ENCODE measurements at places on chromosomes 3 and 15.
A peak's percentile ranks its signal among the peaks of the same experiment; 100 is the strongest.

DNA sequence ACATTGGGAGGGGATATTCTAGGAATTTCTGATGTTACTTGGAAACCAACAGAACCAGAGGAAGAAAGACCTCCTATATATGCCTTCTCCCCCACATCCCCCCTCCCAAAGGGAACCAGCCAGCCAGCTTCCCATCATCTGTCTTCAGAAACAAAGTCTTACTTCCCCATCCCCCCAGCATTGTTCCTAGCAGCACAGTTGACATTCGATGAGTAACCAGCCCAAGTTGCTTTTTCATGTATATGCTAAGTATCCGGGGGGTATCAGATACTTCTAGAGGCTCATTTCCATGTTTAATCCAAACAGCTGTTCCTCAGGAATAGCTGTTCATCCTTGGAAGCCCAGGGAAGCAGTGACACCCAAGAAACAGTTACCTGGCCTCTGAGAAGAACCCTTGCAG, 16.0 kb downstream of the RMDN3 start:
- no peak for DNase-seq

DNA sequence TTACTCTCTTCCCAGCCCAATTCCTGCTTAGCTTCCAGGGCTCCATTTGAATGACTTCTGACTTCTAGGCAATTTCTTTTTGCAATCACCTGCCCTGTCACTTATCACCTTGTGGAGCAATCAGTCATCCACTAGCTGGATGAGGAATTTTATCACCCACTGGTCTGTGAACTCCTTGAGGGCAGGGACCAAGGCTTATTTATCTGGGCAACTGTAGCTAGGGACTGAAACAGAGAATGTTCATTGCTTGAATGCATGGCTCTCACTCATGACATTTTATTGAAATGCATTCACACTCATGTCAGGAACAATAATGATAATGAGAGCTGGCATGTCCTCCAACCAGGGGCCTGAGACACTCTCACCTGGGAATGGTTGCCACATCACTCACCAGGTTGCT, 15.5 kb downstream of the TNFAIP8L3 start:
- DNase-seq: no peak

DNA sequence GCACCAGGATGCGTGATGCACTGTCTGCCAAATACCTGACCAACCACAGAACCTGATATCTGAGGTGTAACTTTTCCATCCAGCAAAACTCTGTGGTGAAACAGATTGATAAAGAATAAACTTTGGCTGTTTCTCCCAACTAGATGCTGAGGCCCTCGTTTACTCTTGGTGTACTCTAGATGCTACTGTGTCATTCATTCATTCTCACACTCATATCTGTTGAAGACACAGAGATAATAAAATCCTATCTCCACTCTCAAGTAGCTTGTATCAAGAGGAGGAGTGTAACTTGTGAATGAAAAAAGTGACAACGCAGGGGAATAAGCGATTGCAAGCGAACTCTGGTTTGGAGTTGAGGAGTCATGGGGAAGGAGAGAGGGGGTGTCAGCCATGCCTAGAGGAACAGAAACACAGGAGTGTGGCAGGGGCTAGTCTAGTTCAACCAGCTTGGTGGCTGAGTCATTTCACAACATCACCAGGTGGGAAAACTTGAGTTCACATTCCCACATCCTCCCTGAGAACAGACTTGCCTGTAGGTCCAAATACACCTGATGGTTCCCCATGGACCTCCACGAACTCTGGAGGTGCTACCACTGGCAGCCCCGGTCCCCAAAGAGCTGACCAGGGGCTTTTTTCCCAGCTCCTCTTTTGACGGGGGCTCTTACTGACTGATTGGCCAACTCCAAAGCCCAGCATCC, 73.3 kb upstream of the SNRK start:
- DNase-seq: no peak

- DNase-seq: no peak
Measured at GRCh38 chr15:101447168-101447533, 42.4 kb downstream of the PCSK6 start.

GRCh38 chr15:65969865-65970816, 100.8 kb downstream of the RAB11A start:
- DNase-seq: no peak

GRCh38 chr15:87638554-87639083, 617.9 kb downstream of the NTRK3 start:
- DNase-seq: no peak

DNA sequence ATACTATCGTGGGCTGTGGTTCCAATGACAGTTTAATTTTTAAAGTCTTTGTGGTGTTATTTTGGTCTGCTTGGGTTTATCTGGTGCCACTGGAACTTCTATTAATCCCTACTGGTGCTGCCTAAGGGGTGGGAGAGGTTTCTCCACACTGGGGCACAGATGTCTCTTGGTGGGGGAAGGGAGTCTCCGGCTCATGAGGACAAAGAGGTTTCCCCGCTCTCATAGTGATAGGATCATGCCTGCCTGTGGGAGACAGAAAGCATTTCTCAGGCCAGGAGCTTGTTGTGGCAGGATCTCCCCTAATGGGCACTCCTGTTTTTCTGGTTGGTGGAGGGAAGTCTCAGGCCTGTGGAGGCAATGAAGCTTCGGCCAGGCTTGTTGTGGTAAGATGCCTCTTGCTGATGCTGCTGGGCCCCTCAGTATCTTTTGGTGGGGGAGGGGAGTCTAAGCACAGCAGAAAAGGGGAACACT, 84.3 kb upstream of the THRB start:
- no peak for DNase-seq

- DNase-seq: no peak
Measured at GRCh38 chr15:42707873-42708544, 28.9 kb downstream of the CDAN1 start.

GRCh38 chr15:74008901-74009300, 14.4 kb downstream of the PML start:
- no peak for DNase-seq

- DNase-seq: no peak
Measured at GRCh38 chr3:12229146-12229851, 59.6 kb upstream of the PPARG start.

DNA sequence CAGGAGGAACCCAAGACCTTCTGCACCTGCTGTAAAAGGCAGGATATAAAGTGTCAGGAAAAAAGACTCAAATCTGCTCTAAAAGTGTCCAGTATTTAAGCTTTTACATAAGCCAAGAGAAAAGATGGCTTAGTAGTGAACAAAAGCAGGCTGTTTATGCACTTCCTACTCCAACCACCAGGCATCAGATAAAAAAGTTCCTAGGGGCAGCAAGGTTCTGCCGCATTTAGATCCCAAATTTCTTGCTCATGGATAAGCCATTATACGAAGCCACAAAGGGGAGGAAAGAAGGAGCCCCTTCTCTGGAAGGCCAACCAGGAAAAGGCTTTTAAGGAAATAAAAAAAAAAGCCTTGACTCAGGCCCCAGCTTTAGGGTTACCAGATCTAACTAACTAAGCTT, 10.6 kb upstream of the SLC9C1 start:
- DNase-seq: no peak

- no peak for DNase-seq
Measured at GRCh38 chr3:170448584-170448983, 29.9 kb downstream of the CLDN11 start.

DNA sequence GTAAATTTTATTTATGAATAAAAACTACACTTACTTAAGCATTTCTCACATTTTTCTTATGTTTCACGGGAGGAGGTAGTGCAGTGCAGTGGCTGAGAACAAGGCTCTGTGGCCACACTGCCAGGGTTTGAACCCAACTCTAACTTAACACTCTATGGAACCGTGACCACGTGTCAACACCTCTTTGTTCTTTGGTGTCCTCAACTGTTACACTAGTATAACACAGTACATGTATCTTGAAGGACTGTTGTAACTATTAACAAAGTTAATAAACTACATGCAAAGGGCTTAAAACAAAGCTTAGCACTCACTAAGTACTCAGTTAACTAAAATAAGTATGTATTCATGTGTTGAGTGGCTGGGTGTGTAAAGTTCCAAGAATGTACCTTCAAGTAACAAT, 19.5 kb downstream of the CD47 start:
- no peak for DNase-seq

- DNase-seq: peak; percentile 34
Measured at GRCh38 chr3:81490541-81491288, 270.7 kb downstream of the GBE1 start.

DNA sequence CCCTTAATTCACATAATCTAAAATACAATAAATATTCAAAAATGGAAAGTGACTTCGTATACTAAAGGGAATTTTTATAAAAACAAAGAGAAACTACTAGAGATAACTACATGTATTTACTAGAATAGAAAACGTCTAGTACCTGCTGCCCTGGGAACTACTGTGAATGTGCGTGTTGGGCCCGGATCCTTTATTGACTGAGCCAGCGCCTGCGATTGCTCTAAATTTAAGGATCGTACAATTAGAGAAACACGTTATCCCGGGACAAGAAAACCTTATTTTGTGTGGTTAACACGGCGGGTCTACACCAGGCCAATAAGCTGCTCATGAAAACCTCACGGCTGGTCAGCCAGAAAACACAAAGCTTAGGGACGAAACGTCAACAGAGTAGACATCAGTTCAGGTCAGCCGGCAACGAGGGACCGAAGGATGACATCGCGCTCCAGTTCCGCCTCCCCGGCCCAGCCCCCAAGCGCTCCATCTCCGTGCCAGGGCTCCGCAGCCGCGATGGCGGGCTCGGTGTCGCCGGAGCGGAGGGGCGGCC, 555 bp downstream of the TM2D3 start:
- DNase-seq: no peak

- no peak for DNase-seq
Measured at GRCh38 chr3:99645277-99646106, 7.1 kb downstream of the COL8A1 start.

- DNase-seq: no peak
Measured at GRCh38 chr15:70647396-70647795, 116.0 kb downstream of the UACA start.

DNA sequence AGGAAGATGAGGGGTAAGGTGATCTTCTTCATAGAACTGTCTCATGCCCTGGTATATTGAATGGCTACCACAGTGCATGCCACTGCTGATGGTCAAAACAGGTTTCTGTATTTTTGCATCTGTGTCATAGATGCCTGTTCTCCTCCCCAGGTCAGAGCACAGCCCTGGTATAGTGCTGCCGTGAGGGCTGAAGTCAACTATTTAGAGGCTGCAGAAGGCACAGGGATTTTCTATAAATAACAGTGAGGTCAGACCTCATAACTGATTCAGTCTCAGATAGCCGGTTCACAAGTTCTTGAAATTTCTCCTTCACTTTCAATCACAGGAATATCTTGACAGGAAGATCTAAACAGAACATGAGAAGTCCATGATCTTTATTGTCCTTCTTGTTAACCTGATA, 99.2 kb upstream of the NUDT16 start:
- no peak for DNase-seq

- DNase-seq: no peak
Measured at GRCh38 chr3:129809297-129809696, 84.2 kb downstream of the TMCC1 start.

DNA sequence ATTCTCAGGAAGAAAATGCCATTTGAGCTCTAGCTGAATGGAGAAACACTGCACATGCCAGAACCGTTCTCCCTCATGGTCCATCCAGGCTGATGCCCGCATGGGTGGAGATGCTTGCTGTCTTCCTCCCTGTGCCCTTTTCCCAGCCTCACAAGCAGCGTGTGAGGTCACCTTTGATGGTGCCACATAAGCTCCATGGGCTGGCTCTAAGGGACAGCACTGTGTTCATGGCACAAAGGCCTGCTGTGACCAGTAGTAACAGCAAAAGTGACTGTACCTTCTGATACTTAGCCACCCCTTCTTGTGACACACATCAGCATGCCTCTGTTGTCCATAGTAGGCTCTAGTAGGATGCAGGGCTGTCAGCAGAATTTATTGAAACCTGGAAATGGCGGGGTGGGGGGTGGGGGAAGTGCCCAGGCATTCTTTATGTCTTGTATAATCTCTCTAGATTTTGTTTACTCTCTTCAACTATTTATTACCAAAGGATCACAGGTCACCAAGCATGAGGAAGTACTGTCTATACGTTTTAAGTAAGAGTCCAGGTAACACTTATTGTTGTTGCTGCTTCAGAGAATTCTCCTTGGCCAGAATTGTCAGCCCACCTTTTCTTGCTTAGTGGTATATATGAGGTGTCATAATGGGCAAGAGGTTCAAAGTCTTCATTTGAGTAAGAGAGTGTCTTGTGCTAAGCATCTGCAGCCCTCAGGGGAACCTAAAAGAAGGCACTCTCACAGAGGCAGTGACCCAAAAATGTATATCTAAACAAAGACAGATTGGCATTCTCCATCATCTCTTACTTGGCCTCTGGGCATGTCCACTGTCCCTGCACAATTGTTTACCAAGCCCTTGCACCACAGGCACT, 56.5 kb downstream of the RAB7A start:
- DNase-seq: no peak

GRCh38 chr3:71064956-71065763, 518.4 kb downstream of the FOXP1 start:
- DNase-seq: no peak

- no peak for DNase-seq
Measured at GRCh38 chr15:50774450-50774849, 8.9 kb upstream of the SPPL2A start.

GRCh38 chr3:52471371-52472238, 16.2 kb downstream of the NISCH start:
- no peak for DNase-seq

DNA sequence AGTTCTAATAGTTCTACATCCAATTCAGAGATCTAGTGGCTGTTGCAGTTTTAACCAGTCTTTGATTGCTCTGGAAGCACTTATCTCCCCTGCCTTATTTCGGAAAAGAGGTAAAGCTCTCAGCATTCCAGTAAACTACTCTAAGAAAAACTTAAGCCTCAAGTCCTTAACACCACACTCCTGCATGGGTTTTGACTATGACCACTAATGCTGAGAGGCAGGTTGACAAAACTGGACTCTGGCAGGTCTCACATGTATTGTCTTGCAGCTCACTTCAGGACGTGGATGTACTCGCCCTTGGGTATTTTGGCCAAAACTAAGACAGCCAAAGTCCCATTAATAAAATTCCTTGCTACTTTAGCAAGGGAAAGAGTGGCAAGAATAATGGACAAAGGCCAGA, 405.9 kb upstream of the GRM7 start:
- DNase-seq: no peak

- DNase-seq: no peak
Measured at GRCh38 chr3:123880998-123881561, 3.1 kb downstream of the MYLK start.

- DNase-seq: no peak
Measured at GRCh38 chr15:94644433-94644832, 413.1 kb downstream of the MCTP2 start.

GRCh38 chr15:88818920-88819319, 15.7 kb downstream of the ACAN start:
- no peak for DNase-seq

DNA sequence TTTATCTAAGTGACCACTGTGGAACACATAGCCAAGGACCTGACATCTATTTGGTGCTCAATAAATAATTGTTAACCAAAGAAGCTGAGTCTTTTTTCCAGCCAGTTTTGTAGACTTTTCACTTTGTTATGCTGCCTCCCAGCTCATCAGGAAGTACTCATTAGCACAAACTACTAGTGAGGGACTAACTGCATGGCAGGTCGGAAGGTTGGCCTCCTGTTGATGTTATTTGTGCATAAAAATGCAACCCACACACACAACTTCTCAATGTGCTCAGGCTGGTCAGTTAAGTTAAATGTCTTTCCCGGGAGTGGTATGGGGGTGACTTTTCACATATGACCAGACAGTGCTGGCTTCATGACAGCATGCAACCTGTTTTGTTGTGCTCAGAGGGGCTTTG, 263.0 kb upstream of the TOPAZ1 start:
- no peak for DNase-seq

GRCh38 chr3:152591515-152591914, 243.4 kb upstream of the P2RY1 start:
- no peak for DNase-seq

Measured in NCI-H510A (cell line).